ENCODE measurements at places on chromosomes 13 and 19.

GRCh38 chr13:111171629-111172028 is 56.5 kb downstream of the ARHGEF7 start:
- DNase-seq = no peak

DNA sequence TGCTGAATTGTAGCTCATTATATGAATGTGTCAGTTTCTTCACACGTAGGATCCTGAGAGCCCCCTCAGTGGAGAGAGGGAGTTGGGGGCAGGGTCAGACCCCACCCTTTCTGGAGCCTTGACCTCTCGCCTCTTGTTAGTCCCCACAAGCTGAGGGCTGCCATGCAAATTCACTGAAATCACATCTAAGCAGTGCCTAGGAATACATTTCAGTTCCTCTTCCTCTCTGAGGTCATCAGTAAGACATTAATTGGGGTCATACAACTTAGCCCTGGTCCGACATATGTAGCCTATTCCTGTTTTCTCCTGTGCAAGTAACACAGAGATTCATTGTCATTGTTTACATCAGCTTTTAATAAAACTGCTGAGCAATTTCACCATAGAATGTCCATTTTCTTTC is 30.0 kb downstream of the MYO9B start:
- DNase-seq = no peak

DNA sequence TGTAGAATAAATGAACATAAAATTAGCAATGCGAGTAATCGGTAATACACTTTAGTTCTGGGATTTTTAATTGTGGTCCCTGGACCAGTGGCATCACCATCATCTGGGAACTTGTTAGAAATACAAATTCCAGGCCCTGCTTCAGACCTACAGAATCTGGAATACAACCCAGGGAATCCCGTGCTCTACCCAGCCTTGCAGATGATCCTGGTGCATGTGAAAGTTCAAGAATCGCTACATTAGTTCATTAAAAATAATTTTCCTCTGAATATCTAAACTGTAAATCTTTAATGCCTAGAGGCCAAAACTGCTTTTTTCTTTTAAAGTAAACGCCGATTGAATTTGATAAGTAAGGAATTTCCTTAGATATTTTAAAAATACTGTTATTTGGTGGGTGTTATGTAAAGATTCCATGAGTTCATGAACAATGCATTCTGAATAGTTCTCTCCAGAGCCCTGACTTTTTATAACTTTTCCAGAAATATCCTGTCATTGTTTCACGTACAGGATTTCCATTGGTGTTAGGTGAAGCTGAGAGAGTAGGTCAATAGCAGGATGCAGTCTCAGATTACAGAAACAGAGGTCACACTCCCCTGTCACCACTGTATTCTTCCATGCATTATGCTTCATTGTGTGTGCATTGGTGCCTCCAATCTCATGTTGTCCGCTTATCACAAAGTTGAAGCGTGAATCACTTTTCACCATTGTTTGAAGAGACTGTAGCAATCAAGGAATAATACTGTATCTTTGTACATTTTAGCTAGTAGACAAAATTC is 596.5 kb upstream of the KLF12 start:
- no peak for DNase-seq

GRCh38 chr13:39603424-39603947 is 493 bp upstream of the LHFPL6 start:
- no peak for DNase-seq

- DNase-seq = no peak
These were observed 17.2 kb downstream of the POLRMT start for GRCh38 chr19:616062-616700.

- peak; percentile 96 for DNase-seq
These were observed at the start of gene SPRED3 for GRCh38 chr19:38388349-38389100. SPRED3 (plus strand) TSS chr19:38388697; CDS start chr19:38390303, 1,606 bp downstream.

GRCh38 chr19:46604781-46605355 is 3.7 kb downstream of the CALM3 start:
- no peak for DNase-seq

DNA sequence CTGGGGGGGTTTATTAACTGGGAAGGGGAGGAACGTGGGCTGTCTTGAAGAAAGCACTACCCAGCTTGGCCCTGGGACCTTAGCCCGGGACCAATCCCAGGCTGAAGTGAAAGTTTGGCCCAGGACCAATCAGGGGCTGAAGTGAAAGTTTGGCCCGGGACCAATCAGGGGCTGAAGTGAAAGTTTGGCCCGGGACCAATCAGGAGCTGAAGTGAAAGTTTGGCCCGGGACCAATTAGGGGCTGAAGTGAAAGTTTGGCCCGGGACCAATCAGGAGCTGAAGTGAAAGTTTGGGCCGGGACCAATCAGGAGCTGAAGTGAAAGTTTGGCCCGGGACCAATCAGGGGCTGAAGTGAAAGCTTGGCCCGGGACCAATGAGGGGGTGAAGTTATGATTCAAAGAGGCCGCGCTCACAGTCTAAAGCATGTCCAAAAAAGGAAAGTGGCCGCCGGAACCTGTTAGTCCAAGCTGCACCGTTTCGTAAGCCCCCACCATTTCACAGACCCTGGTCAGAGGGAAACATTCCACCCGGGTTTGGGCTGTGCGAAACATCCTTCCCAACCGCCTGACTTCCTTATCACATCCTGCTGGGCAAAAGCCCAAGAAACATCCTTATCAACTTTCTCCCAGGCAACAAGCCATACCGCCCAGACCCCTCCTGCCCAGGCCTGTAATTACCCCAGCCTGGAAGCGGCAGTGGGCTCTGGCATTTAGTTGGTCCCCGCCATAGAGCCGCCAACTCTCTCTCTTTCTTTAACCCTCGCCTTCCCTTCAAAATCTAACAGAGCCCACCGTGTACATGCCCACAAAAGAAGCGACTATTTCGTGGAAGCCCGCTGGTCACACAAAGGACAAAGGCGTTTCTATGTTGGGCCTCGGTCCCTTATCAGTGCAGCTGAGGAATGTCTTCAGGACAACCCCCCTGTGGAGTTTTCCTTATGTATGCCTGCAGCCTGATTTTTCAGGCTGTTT is 1.1 kb downstream of the ZNF850 start:
- DNase-seq = peak; percentile 64

GRCh38 chr13:73873940-73874830 is 260.0 kb downstream of the KLF12 start:
- no peak for DNase-seq

DNA sequence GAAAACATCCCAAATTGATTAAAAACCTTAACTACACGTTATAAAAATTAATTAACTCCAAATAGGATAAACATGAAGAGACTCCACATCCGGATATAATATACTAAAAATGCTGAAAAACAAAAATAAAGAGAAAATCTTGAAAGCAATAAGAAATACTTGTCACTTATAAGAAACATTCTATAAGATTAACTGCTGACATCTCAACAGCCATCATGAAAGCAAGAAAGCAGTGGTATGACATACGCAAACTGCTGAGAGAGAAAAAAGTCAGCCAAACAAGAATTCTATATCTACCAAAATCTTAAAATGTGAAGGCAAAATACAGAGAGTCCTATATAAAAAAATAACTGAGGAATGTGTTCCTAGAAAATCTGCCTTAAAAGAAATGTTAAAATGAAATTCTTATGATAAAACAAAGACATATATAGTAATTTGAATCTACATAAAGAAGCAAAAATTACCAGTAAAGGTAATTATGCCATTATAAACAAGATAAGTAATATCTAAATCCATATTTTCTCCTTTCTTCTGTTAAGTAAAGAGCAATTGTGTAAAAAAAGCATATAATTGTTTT is 1851.1 kb downstream of the PCDH9 start:
- no peak for DNase-seq

DNA sequence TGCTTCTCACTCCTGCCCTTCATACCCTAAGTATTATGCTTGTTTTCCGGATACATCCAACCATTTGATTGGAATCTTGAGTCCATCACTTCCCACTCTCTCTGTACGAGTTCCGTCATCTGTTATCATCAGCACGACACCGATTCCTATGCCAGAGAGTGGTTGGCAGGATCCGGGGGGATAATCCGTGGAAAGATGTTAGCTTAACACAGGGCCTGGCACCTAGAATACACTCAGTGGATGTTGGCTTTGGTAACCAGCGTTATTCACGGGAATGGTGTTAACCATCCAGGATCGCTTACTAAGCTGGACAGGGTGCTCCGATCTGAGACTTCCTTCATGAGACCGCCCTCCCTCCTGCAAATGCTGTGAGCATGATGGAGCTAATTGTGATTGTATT is 12.4 kb downstream of the VSTM2B start:
- DNase-seq = no peak

GRCh38 chr13:66339214-66339613 is 890.9 kb downstream of the PCDH9 start:
- no peak for DNase-seq

- no peak for DNase-seq
These were observed 591 bp downstream of the DEDD2 start for GRCh38 chr19:42216653-42217519.

GRCh38 chr13:95607366-95607765 is 37.1 kb downstream of the DZIP1 start:
- no peak for DNase-seq

- no peak for DNase-seq
These were observed 1629.4 kb downstream of the PCDH9 start for GRCh38 chr13:65600702-65601101.

GRCh38 chr19:18896421-18896841 is 473 bp upstream of the CERS1 start:
- peak; percentile 60 for DNase-seq

DNA sequence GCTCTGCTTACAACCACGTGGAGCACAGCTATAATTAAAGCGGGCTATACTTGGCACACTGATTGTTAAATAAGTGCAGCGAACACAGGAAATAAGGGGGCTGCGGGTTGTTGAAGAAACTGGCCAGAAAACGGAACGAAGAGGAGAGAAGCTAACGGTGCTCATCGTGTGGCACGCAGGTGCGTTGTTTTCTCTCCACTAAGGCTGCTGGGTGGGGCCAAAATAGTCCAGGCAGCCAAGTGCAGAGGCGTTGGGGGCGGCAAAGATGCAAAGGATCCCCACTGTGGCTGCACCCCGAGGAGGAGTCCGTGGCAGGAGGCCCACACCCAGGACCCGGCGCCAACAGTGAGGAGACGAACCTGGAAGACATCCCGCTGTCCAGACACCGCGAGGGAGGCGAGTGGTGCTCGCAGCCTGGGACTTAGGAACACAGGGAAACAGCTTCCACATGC is 8.1 kb upstream of the ARL11 start:
- DNase-seq = no peak

- DNase-seq = no peak
These were observed 61.1 kb upstream of the NPAS1 start for GRCh38 chr19:46958532-46958931.

- DNase-seq = no peak
These were observed 754.5 kb downstream of the DIAPH3 start for GRCh38 chr13:59409211-59409610.

DNA sequence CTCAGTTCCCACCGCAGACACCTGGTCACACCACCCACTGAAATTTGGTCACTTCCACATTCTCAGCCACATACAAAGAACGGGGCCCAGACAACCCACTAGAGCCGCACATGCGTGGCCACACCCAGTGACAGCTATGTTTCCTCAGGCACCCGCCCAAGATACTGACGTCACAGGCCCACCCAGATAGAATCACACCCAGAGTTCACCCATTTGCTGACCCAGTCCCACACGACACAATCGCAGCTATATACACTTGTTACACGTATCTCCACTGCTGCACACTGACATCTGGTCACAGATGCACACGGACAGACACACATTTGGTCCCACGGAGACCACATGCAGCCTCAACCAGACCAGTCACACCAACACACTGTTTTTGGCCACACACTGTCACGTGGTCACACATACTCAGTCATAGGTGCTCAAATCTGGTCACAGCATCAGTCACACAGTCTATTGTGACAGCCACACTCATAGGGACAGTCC is 2.9 kb downstream of the NUMBL start:
- DNase-seq = no peak

DNA sequence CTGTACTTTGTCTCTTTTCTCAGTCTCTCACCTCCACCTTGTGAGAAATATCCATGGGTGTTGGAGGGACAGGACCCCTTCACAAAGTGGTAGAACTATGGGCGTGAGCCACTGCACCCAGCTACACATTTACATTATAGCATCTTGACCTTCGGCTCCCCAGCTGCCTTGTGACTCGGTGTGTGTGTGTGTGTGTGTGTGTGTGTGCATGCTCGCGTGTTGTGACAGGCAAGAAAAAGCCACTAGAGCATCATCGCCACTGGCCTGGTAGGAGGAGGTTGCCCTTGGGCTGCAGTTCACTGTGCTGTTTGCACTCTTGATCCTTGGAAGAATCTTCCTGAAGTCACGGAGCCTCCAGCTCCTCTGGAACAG is 13.7 kb upstream of the ZNF888 start:
- no peak for DNase-seq

GRCh38 chr13:97429681-97430081 is 4.3 kb upstream of the RAP2A start:
- no peak for DNase-seq

GRCh38 chr13:93853912-93854311 is 625.6 kb downstream of the DCT start:
- DNase-seq = no peak

DNA sequence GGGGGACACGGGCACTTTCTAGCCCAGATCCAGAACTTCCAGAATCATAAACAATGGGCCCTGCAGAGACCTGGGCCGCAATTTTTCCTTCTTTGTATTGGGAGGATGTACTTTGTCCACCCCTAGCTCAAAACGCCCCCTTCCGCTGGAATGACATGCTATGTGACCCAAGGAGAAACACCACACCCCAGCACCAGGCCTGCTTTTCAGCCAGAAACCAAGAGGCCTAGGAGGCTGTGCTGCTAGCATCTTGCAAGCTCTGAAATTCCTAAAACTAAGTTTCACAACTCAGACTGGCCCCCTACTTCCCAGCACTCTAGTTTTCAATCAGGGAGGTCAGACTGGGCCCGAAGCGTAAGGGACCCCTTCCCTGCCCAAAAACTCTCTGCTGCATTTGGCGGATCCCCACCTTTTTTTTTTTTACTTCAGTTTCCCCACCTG is 538 bp downstream of the LSM4 start:
- no peak for DNase-seq

- DNase-seq = no peak
These were observed 23.3 kb upstream of the RBM26 start for GRCh38 chr13:79429309-79429708.

GRCh38 chr19:51359294-51359693 is 6.9 kb downstream of the ETFB start:
- no peak for DNase-seq

DNA sequence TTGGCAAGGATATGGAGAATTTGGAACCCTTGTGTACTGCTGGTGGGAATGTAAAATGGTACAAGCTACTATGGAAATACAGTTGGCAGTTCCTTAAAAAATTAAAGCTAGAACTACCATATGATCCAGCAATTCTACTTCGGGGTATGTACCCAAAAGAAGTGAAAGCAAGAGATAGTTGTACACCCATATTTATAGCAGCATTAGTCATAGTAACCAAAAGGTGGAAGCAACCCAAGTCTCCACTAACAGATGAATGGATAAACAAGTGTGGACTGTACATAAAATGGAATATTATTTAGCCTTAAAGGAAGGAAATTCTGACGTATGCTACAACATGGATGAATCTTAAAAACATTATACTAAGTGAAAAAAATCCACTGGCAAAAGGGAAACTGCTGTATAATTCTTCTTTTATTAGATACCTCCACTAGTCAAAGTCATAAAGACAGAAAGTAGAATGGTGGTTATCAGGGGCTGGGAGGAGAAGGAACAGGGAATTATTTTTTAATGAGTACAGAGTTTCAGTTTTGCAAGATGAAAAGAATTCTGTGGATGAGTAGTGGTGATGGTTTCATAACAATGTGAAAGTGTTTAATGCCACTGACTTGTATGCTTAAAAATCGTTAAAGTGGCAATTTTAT is 141.6 kb downstream of the RXFP2 start:
- DNase-seq = no peak
